ENCODE measurements at places on chromosomes 3 and 15. TPM values are rescaled to one million over a fixed set of nuclear protein-coding genes. Genes with fewer than 3 reads are reported as not detected.

Gene ALDH1L1
- total RNA-seq, result 0.96 TPM

Gene CACNA2D2
- 0.07 TPM for total RNA-seq

Gene C3orf85
- not detected for total RNA-seq

Gene ALS2CL
- 1.8 TPM for total RNA-seq

Gene VPS39
- total RNA-seq, result 57.7 TPM

Gene TMCO5A
- total RNA-seq, result not detected

Gene TGM4
- total RNA-seq, result not detected

Gene ATP13A4
- 0.36 TPM for total RNA-seq

Gene RARB
- 10.2 TPM for total RNA-seq

Gene CLDN1
- total RNA-seq, result 4.1 TPM

Gene SEMA3G
- 0.13 TPM for total RNA-seq

Gene THSD4
- 120 TPM for total RNA-seq

Gene NR1I2
- total RNA-seq, result 0.20 TPM

Gene C2CD4A
- 1.4 TPM for total RNA-seq

Gene NR2E3
- total RNA-seq, result 0.20 TPM

Gene LRRC31
- total RNA-seq, result not detected

Gene LARP6
- 51.3 TPM for total RNA-seq

Gene NEIL1
- total RNA-seq, result 6.9 TPM

Gene CPN2
- total RNA-seq, result not detected

Data from smooth muscle cell of the pulmonary artery (primary cell).